ENCODE measurements at places on chromosomes 4 and X.

DNA sequence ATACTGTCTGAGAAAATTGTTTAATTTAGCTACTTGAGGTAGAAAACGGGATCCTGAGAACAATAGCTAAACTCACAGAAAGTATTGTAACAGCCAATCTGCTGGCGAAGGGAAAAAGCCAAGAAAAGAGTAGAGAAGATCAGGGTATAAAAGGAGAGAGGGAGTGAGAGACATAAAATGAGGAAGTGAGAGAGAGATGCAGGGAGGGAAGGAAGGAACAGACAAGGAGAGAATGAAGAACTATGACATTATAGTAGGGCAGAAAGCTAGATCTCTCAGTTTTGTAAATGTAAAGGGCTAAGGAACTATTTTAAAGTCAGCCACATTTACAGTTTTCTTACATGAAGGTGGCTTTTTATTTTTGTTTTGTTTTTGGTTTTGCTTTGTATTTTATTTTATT is 1.6 kb upstream of the GIMD1 start:
- DNase-seq, result peak; percentile 51

- DNase-seq, result no peak
These were observed 140.3 kb upstream of the PGRMC2 start for GRCh38 chr4:128427832-128428366.

- no peak for DNase-seq
These were observed 162.1 kb downstream of the PCDH18 start for GRCh38 chr4:137370206-137370633.

DNA sequence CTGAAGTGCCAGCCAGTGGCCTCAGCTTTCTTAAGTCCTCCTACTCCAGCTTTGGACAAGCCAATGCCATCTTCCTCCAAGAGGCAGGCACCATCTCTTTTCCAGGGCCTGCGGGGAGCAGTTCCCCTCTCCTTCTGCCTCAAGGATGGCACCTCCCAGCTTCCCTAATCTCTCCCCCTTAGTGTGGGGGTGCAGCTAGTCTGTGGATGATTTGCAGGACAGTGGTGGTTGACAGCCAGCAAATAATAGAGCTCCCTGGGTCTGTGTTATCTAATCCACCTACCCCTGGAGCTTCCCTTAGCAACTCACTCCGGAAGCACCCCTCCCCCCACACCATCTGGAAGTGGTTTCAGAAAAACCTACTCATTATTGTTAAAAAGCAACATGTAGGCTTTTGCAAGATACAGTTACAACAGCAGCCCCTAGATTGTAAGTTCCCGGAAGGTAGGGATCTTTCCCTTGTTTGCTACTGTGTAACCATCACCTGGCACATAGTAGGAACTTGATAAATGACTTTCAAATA is 247.1 kb downstream of the BCOR start:
- no peak for DNase-seq

GRCh38 chr4:185182239-185182638 is 21.6 kb downstream of the CFAP97 start:
- no peak for DNase-seq

GRCh38 chr4:38791010-38791409 is 8.2 kb upstream of the TLR10 start:
- DNase-seq, result peak; percentile 65

DNA sequence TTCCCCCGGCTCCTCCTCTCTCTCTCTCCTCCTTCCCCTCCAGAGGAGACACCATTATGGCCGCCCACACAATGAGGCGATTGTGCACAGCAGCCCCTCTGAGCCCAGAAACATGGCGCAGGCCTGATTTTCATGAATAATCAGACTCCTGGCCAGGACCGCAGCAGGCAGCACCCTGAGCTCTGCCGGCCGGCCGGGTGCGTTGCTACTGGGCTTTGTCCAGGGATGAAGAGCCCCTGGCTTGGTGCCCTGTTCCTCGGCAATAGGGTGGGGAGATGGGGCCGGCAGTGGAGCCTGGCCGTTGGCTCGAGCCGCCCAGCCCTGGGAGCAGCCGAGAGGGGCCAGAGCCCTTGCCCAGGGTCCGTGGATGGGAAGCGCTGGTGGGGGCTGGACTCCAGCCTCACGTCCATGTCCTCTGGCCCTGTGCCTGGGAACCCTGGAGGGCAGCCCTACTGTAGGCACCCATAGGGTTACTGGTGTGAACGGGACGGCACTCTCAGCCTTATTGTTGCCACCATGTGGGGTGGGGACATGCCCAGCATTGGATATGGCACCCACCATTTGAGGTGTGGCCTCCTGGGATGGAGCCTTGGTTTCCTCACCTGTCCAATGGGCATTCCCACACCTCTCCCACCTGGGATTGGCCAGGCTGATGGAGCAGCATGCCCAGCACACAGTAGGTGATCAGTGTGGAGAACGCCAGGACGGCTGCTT is 103.0 kb downstream of the SORCS2 start:
- DNase-seq, result no peak

DNA sequence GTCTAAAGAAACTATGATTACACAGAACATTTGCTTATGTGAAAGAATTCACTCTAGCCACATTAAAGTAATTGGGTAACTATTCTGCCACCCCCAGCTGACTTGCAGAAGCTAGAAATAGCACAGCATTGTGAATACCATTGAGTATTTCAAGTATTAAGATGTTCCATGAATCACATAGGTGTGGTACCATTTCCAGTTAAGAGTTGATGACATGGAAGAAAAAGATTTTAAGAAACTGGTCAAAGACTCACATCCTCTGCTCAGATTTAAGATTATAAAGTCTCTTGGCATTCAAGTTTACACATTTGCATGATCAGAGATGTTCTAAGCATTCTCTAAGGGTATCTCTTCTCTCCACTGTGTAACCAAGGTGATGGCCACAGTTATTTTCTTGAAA is 287.5 kb downstream of the CAMK2D start:
- DNase-seq, result no peak

DNA sequence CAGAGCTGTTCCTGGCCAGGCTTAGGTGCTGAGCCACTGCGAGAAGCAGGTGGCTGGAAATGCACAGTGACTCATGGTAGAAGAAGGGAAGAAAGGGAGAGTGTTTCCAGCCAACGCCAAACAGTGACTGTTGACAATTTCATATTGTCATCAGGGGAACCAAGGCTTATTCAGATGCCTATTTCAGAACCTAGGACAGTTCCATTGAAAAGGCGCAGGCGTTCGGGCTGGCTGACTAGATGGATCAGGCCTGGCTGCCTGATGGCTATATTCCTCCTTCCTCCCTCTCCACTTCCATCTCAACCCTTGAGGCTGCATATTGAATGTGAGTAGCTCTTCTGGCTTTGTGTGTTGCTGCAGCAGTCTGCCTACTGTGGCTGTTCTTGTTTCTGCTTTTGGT is 73.0 kb upstream of the FRMPD4 start:
- DNase-seq, result no peak

DNA sequence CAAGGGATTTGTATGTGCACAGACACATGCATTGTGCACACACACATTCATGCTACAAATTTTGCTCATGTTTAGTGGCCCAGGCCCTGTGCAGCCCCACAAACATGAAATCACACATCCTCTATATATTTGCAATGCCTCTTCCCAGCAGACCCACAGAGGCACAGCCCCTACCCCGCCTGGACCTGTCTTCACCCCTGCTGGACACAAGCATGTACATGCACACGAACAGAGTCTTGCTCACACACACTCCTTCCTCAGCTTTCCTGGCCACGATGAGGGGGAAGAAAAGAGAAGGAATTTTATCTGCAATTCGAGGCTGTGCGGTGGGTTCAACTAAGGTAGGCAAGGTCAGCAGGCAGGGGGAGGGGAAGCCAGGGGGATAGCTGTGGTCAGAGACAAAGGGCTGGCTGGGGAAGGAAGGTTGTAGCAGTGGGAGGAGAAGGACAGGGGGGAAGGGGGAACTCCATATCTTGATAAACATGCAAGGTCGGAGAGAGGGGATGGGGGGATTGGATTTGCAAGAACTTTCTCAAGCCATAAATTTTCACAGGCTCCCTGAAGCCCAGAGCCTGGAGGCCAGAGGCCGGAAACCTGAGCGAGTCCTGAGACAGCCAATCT is 156.4 kb downstream of the EFNB1 start:
- no peak for DNase-seq

DNA sequence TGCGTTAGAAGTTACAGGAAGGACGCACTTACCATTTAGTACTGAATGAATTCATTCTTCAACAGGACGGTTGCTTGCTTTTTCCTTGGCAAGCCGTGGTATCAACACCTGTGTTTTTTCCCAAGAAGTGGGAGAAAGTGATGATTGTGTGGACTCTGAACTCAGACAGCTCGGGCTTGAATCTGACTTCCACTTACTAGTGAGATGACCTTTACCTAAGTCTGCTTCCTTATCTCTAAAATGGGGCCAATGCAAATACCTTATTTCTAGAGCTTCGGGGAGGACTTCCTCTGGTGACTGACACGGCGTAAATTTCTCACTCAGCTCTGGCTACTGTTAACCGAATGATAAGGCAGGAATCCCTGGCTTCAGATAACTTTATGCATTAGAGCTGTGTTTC is 146.8 kb upstream of the RBPJ start:
- DNase-seq, result no peak

DNA sequence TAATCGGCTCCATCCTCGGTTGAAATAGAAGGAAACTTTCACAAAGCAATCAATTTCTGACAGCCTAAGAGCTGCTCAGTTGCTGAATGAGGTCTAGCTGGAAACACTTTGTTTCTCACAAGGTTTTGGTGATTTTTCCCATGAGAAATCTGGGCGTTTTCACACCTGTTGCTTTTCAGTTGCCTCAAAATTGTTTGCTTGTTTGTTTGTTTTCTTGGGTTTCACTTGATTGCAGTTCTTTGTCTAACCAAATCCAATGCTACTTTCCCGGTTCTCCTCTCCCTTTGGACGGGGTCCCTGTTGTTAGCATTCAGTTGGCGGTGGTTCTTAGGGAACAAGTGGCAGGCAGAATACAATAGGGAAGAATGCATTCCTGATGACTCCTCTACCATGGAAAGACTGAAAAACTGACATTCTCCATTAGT is 135.5 kb downstream of the PALLD start:
- DNase-seq, result no peak

DNA sequence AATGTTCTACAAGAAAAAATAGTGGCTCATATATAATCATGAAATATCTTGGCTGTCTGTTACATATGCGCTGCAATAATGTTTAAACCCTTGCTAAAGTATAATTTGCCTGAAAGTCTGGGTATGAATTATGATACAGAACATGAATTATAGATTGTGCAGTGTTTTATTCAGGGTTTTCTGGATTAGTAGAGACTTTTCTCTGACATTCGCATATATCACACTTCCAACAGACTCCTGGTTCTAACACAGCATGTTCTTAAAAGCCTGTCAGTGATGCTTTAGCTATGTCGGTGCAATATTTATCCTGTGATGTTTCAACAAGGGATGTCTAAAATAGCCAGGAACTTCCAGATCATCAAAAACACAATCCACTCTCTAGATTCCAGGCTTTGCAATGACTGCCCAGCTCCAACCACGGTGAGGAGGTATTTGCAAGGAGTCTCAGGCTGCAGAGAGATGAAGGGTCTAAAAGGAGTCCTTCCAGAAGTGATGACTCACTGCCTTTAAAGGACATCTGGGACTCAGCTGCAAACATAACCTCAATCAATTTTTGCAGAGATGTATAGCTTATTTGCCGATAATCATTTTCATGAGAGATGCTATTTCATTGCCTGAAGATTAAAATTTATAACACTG is 69.4 kb downstream of the RWDD4 start:
- DNase-seq, result no peak

DNA sequence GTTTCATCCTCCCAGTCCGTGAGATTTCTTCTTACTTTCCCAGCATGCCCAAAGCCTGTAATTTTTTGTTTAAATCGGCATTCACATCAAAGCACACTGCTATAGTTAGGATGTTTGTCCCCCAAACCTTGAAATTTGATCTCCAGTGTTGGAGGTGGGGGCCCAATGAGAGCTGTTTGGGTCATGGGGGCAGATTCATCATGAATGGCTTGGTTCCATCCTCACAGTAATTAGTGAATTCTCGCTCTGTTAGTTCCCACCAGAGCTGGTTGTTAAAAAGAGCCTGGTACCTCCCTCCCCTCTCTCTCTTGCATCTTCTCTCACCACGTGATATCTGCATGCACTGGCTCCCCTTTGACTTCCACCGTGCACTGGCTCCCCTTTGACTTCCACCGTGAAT is 40.5 kb upstream of the PGRMC2 start:
- no peak for DNase-seq

DNA sequence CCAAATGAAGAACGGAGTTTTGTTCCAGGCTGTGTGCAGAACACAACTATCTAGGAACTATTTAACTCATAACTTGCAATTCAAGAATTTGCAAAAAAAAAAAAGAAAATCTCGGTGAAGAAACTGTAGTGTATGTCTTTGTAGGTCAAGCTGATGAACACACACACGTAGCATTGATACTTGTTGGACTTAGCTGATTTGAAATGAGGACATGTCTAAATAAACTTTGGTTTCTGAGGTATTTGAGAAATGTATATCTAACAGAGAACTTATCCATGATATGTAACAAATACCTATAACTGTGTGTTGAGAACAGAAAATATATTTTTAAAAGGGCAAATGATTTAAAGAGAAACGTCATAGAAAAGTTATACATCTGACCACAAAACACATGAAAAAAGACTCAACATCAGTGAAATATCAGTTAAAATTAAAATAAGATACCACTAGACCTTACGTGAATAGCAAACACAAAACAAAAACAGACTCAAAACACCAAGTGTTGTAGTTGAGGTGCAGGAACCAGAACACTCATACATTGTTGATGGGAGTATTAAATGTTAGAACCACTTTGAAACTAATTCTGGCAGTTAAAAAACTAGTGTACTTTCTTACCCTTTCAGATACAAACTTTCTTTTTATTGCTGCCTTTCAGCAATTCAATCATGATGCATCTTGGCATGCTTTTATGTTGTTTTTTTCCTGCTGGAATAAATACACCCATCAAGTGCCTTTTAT is 1535.8 kb upstream of the PCDH10 start:
- no peak for DNase-seq

DNA sequence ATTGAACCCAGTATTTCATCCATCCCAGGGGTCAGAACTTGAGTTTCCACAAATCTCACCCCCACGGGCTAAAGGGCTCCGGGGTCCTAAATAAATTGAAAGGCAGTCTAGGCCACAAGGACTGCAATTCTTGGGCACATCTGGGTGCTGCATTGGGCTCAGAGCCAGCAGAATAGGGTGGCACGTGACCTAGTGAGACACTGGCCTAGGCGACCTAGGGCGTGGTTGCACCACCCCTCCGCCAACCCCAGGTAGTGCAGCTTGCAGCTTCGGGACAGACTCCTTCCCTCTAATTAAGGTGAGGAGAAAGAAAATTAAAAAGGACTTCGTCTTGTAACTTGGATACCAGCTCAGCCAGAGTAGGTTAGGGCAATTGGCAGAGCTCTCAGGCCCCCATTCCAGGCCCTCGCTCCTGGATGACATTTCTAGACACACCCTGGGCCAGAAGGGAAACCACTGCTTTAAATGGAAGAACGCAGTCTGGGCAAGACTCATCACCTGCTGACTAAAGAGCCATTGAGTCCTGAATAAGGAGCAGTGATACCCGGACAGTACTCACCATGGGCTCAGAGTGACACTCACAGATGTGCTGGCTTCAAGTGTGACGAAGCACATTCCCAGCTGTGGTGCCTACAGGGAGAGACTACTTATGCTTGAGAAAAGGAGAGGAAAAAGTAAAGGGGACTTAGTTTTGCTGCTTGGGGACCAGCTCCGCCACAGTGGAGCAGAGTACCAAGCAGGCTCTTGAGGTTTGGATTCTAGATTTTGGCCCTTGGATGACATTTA is 735.4 kb downstream of the FSTL5 start:
- DNase-seq, result no peak

GRCh38 chr4:143023239-143023918 is 161.3 kb upstream of the USP38 start:
- peak; percentile 25 for DNase-seq

- no peak for DNase-seq
These were observed 47.9 kb downstream of the STARD8 start for GRCh38 chrX:68695206-68695845.

Measured in AML-193 (cell line).